ENCODE measurements at places on chromosomes 6 and 20.

DNA sequence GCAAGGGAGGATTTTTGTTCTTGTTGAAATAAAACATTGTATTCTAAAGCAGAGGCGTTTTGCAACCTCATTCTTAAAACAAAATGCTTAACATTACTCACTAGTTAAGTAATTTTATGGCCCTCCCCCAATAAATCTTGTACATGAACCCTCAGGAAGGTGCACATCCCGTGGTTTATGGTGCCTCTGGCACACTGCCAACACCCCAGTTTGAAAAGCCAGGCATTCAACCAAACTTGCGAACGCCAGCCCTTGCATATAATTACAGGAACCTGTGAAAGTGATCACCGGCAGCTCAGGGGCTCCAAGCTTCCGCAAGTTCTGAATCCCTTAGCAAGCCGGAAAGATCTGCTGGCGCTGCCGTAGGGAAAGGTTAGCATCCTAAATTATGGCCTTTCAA lies 1109.0 kb upstream of the FLRT3 start:
- peak; percentile 61 for DNase-seq

- no peak for DNase-seq
Measured at GRCh38 chr6:4017058-4017739, 61.7 kb downstream of the FAM217A start.

DNA sequence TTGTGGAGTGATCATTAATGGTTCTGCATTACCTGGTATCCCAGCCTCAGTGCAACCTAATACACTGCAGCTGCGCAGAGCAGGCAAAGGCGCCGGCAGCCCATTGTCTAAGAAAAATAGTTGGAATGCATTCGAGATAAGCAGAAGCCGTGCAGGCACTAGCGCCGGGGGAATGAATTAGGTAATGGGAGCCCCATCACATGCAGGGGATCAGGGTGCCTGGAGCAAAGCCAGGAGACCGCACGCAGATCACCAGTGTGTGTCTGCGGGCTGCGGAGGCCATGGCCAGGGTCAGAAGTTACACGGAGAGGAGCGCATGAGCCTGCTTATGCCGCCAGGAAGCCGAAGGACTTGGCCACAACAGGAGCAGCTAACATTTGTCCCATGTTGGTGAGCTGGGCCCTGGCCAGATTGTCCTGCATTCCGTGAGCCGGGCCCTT lies 156.8 kb downstream of the DLL1 start:
- DNase-seq: no peak

DNA sequence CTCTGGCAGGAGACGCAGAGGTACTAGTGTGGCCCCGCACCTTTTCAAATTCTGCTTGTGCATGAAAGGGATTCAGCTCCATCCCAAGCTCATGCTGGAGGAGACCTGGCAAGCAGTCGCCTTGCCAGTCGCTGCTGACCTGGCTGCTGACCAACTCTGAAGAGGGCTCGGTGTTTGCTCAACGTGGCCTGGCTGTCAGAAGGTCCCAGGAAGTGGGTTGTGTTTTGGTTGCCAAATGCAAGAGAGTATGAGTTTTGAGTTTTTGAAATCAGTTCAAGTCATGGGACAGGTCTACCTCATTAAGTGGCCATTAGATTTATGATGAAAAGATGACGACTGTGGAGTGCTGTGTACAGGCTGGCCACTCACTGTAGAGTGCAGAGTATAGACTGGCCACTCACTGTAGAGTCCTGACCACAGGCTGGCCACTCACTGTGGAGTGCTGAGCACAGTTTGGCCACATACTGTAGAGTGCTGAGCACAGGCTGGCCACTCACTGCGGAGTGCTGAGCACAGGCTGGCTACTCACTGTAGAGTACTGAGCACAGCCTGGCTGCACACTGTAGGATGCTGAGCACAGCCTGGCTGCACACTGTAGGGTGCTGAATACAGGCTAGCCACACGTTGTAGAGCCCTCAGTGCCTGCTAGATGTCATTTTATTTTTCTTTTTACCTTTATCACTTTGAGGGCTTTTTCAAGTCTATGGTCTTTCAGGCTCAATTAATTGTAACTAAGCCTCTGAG lies 193.9 kb downstream of the ZNF217 start:
- no peak for DNase-seq

GRCh38 chr6:125273965-125274364 lies 27.8 kb downstream of the HDDC2 start:
- no peak for DNase-seq

GRCh38 chr6:169251371-169251802 lies 2.3 kb downstream of the THBS2 start:
- DNase-seq: peak; percentile 69

DNA sequence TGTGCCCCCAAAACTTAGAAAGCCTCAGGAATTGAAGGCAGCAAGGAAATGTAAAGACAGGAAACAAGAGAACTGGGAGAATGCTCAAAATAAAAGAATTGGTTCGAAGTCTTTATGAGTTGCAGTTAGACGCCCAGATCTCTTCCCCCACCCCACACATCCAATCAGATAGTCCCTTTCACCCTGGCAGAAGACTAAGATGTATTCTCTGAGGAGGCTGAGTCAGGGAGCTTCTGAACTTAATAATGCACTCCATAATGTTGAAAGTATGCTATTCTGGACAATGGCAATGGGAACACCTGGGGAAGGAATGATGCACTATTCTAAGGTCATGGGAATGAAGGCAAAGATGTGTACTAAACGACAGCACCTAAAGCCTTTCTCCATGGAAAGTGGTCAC lies 173.6 kb downstream of the MTFR2 start:
- DNase-seq: no peak

DNA sequence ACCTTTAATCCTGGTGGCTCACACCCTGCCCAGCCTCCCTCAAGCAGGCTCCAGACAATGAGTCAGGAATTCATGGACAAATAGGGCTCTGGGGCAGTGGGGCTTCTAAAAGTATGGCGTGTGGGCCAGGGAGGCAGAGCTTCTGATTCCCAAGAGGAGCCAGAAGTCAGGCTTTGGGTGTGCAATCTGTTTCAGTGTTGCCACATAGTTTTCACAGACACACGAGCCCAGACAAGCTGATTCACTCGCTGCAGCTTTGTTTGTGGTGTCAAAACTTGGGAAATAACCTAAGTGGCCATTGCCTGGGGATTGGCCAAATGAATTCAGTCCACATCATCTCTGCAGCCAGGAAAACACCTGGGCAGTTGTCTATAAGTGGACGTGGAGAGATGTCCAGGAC lies 9.2 kb downstream of the PEDS1 start:
- no peak for DNase-seq

DNA sequence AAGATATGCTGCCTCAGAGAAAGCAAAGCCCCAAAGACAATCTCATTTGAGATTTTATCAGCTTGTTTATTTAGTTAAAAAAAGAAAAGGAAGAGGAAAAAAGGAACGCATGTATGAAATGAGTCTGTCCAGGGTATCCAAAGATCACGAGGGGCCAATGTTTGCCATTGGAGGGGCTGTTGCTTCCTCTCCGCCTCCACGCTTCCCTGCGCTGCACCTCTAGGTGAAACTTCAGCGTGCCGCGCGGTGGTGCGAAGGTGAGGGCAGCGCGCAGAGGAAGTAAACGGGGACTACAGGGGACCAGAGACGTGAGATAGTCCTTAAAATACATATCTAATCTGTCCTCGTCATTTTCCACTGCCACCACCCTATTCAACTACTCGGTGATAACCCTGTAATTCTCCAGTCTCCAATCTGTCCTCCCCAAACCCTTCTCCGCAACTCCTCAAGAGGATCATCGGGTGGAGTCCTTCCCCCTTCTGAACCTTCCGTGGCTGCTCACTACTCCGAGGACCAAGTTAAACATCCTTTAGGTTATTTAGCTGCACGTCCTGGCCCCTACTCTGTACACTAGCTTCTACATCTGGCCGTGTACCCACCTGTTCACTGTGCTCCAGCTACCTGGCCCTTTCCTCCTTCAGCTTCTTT lies 1.1 kb upstream of the DCBLD1 start:
- DNase-seq: no peak

- DNase-seq: no peak
Measured at GRCh38 chr6:74182992-74183391, 487.0 kb downstream of the CD109 start.

DNA sequence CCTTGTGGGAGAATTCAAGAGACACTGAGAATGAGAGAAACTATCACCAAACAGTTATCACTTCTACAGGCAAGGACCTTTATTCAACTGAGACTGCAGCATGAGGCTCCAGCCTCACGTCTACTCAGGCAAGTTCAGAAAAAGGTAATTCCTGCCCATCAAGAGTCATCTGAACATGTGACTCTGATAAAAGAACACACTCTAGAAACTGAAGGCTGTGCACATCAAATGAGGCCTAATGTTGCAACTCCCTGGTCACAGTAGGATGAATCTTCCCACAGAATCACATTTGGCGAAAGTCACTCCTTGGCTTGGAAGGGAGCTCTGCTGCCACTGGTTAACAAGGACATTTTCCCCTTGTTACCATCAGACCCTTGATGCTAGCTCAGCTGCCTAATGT lies 71.2 kb upstream of the EMILIN3 start:
- DNase-seq: no peak
